ENCODE measurements at places on chromosomes 16 and 17. TPM values are rescaled to one million over a fixed set of nuclear protein-coding genes. Genes with fewer than 3 reads are reported as not detected.

The TRIM47 gene
- 11.2 TPM for total RNA-seq

The DHRS7C gene
- 73.3 TPM for total RNA-seq

The IL17C gene
- not detected for total RNA-seq

DNA sequence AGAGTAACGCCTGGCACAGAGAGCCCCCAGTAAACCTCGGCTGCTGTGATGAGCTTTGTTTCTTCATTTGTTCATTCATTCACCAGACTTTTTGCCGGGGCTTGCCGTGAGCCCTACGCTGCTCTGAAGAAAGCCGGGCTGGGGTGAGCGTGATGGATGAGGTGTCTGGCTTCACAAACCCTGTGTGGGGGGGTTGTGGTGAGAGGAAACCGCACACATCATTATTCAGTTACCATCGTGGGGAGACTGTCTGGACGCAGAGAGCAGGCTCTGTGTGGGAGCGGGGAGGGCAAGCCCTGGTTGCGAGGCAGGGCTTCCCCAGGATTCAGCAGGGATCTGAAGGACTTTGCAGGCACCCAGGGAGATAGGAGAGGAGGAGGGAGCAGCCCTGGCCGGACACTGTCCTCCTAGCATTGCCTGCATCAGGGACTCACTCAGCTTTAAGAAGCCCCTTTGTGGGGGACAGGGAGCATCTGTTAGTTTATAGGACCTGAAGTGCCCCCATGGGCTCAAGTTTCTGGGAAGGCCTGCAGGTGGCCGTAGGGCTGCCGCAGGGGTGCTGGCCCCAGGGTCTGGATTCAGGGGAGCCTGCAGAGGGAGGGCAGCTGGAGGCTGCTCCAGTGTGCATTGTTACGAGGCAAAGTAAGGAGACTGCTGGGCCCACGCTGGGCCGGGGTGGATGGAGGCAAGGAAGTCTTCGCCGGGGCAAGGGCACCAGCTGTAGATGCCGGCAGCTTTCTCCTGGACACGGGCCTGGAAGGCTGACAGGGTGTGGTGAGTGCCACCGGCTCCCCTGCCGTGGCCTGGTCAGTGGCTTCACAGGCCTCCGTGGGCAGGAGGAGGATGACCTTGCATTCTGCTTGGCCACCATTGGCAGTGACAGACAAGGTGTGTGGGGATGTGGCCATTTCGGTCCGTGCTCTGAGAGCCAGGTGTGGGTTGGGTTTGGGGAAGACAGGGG lies 334.5 kb downstream of the SEC14L1 start:
- no peak for DNase-seq

DNA sequence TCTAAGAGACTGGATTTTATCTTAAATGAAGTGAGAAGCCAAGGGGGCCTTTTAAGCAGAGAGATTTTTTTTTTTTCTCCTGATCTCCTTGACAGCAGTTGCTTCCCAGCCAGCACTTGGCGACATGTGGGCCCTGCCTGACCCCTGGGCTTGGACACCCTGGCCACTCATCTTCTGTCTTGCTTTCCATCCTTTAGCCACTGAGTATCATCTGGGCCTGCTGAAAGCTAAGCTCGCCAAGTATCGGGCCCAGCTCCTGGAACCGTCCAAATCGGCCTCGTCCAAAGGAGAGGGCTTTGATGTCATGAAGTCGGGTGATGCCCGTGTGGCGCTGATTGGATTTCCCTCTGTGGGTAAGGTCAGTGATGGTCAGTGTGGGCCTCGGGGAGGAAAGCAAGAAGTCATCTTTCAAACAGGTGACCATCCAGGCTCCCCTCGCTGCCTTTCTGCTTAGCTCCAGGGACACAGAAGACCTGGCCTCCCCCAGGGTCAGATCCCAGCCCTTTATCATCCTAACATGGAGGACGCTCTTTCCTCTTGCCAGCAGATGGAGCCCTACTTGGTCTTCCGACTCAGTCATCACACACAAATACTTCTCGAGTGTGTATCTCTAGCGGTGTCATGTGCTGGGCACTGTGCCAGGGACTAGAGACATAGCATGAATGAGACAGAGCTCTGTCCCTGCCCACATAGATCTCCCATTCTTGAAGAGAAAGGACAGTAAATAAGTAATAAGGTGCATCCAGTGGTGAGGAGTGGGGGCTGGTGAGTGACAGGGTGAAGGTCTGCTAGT lies 6.1 kb downstream of the DRG2 start:
- peak; percentile 92 for DNase-seq

GRCh38 chr16:57367116-57367752 lies 5.1 kb upstream of the CX3CL1 start:
- DNase-seq = no peak

DNA sequence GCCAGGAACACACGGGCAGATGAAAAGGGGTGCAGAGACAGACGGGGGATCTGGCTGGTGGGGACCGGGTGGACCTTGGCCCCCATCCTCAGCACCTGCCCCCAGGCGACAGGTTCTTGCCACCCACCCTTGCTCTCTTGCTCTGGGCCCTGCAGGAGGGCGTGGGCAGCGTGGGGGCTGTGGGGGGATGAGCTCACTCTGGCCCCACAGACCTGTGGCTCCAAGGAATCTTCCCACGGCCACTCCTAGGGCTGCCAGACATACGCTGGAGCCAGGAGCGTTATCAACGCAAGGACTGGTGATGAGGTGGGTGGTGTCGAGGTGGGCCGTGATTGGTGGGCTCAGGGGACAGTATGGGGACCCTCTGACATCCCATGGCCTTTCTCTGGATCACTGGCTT lies 6.3 kb downstream of the CTRB1 start:
- peak; percentile 52 for DNase-seq

DNA sequence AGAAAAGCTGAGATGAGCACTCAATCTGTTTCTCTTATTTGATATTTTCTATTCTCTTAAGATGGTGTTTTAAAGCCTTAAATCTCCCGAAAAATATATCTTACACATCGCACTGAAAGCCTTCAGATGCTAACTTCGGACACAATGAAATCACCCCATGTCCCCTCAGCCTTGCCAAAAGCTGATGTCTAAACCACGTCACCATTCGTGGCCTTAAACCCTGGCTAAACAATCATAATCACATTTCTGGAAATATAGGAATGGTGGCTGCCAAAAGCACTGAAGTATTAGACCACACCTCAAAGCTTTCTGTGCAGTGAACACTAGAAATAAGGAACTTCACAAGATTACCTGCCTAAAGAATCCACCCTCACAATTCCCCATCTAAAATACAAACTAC lies 402.7 kb downstream of the SOX9 start:
- DNase-seq = no peak

DNA sequence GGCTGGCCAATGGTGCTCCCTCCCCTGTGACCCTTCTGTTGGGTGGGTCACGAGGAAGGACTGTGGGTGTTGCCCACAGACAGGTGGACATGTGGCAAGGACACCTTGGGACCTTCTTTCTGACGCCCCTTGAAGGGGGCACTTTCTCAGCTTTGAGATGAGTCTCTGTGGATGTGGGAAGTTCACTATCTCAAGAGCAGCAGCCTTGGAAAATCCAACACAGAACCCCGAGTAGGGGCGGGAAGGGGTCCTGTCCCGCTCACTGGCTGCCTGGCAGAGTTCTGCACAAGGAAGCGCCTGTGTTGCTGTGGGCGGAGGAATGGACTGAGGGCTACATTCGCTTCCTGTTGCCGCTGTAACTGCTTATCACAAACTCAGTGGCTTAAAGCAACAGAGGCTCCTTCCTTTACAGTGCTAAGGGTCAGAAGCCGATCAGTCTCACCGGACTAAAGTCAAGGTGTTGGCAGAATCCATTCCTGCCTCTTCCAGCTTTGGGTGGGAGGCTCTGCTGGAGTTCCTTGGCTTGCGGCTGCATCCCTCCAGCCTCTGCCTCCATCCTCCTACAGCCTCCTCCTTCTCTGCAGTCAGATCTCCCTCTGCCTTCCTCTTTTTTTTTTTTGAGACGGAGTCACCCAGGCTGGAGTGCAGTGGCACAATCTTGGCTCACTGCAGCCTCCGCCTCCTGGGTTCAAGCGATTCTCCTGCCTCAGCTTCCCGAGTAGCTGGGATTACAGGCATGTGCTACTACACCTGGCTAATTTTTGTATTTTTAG lies 305.2 kb downstream of the SEC14L1 start:
- DNase-seq = no peak

DNA sequence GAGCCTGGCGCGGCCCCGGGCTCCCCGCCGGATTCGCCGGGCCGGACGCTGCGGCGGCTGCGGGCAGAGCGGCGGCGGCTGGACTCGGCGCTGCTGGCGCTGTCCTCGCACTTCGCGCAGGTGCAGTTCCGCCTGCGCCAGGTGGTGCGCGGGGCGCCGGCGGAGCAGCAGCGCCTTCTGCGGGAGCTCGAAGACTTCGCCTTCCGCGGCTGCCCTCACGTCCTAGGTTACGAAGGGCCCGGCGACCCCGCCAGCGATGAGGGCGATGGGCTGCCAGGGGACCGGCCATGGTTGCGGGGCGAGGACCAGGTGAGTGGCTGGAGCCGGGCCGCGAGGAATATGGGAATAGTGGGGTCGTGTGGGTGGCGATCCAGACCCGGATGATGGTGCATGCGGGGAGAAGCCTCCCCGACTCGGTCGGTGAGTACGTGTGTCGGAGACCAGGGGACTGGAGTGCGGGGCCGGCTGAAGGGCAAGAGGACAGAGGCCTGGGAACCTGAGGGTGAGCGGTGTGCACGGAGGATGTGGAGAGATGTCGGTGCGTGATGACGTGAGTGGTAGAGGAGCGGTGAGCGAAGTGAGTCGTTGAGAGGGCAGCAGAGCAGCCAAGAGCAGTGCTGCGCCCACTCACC lies 517 bp downstream of the RUNDC1 start:
- peak; percentile 39 for DNase-seq

- no peak for DNase-seq
These were observed 231.4 kb downstream of the SNX29 start for GRCh38 chr16:12207939-12208338.

DNA sequence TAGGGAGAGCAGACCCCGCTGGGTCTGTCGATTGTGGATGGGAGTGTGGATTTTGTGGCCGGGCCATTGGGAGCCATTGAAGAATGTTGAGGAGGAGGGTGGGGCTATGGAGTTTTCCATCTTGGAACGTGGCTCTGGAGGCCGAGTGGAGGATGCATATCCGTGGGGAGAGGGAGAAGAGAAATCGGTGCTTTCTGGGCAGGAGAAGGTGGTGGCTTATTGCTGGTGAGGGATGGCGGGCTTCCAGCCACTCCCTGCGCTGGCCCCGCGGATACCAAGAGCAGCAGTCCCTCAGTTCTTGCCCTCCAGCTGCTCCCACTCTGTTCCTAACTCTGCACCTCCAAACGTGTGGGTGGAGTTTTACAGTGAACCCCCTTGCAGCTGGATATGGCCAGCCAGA lies 162.4 kb downstream of the CMIP start:
- DNase-seq = no peak

- no peak for DNase-seq
These were observed 13.3 kb upstream of the C1QL1 start for GRCh38 chr17:44981221-44981968.

DNA sequence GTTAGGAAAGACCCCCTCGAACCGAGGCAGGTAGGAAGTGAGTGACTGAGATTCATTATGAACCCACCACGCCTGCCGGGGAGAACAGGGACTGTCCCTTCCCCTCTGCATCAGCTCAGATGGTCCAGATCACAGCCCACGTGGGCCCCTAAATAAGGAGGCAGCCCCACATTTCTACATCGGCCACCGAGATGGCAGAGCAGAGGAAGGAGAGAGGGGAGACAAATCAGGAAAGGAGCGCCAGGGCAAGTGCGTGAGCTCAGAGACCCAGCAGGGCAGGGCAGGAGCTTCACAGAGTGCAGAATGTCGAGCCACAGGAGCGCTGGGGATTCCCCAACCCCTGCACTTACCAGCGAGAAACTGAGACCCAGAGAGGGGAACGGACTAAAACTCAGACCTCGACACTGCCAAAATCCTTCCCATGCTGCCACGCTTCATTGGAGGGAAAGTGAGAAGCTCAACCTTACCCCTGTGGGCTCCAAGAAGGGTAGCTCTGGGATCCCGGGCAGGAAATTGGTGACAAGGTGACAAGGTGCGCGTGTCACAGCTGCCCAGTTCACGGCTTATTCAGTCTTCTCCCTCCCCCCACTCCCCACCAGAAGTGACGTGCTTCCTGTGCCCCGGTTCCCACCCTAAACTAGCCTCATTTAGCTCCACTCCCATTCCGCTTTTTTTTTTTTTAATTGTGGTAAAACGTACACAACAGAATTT lies at the start of gene ICAM2:
ICAM2 (minus strand) TSS at position 578 of the 711 bp plus-strand sequence. CDS start 13,942 bp downstream, outside the sequence.
- DNase-seq = peak; percentile 53

Data from psoas muscle (tissue), 8 donors.